T-helper 2 cell (primary cell): ENCODE measurements at places on chromosomes 1 and 21.
A peak's percentile ranks its signal among the peaks of the same experiment; 100 is the strongest.

- DNase-seq = no peak
Measured at GRCh38 chr1:163172596-163172995, 30.1 kb downstream of the RGS5 start.

- no peak for DNase-seq
Measured at GRCh38 chr1:246029616-246030015, 477.5 kb downstream of the SMYD3 start.

- no peak for DNase-seq
Measured at GRCh38 chr1:230622151-230622550, 20.1 kb upstream of the COG2 start.

GRCh38 chr1:152495066-152495675, 15.4 kb upstream of the LCE5A start:
- DNase-seq = no peak

GRCh38 chr1:183002797-183003196, 20.4 kb upstream of the LAMC1 start:
- DNase-seq = no peak

- peak; percentile 77 for DNase-seq
Measured at GRCh38 chr1:40849801-40850592, 12.2 kb downstream of the CITED4 start.

DNA sequence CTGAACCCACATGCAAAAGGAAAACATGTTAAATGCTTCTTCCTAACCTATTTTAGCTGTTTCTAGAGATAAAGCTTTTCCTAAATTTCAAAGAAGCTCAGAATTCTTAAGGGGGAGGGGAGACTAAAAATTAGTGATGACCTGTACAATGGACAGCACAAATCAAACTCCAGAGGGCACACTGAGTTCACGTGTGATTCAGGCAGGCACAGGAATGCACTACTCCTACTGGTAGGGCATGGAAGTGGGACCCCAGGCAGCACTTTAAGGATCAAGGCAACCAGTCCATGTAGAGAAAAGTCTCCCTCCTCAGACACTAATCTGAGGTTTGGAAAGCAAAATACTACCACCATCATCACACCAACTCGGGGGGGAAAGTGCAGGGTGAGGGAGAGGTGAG, 31.3 kb upstream of the CLCA4 start:
- no peak for DNase-seq

- DNase-seq = no peak
Measured at GRCh38 chr1:150141452-150141851, 8.3 kb upstream of the PLEKHO1 start.

DNA sequence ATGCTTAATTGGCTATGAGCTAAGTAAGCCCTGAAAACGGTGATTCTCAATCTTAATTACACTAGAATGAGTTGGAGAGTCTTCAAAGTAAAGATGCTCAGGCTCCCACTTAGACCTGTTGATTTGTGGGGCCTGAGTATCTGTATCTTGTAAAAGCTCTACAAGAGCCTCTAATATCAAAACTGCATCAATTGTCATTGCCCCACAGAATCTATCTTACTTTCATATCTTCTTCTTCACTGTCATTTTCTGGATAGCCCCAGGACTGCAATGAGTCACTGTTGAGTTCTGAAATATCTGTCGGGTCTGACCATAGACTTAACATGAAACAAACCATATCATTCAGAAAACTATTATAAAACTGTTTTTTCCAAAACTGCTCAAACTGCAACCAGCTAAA, 102.8 kb upstream of the SERTAD4 start:
- no peak for DNase-seq

GRCh38 chr1:101250222-101250621, 13.4 kb downstream of the S1PR1 start:
- DNase-seq = no peak

GRCh38 chr1:167541003-167541402, 12.6 kb downstream of the CREG1 start:
- DNase-seq = no peak

- no peak for DNase-seq
Measured at GRCh38 chr1:107793896-107794453, 171.0 kb downstream of the VAV3 start.

DNA sequence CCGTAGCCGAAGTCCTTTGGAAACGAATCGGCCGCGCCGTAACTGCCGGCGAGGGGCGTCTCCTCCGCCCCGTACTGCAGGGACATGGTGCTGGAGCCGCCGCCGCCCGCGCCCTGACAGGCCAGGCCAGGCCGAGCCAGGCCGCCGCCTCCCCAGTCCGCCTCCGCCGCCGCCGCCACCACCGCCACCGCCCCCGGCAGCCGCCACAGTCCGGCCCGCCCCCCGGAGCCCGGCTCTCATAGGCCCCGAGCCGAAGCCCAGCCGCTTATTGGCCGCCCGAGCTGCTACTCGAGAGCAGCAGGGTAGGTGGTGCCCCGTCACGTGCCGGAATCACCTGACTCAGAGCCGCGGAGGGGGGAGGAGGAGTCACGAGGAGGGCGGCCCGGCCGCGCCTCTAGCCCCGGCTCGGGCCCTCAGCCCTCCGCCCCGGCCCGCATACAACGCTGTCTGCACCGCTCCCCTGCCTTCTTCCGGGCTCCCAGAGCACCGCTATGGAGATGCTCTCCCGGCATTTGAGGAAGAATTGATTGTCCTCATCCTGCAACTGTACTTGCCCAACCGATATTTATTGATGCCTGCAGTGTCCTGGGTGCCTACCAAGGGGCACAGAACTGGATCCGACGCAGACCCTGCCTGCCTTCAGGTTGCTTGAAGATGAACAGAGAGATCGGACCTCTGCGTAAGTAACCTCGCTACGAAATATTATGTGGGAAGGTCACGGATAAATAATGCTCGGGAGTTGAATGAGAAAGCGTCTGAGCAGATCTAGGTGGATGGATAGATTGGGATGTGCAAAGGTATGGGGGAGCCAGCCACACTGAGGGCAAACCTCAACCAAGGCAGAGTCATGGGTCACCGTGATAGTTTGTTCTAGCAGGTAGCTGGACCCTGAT, at the start of gene RRAGC:
Gene RRAGC, minus strand, starts transcription at position 212 of the 893 bp plus-strand sequence. Its CDS starts 126 bp downstream, at position 86.
- peak; percentile 98 for DNase-seq

GRCh38 chr21:31337996-31338907, 5.8 kb downstream of the TIAM1 start:
- DNase-seq = no peak

GRCh38 chr1:221025501-221025900, 146.3 kb downstream of the HLX start:
- DNase-seq = no peak

DNA sequence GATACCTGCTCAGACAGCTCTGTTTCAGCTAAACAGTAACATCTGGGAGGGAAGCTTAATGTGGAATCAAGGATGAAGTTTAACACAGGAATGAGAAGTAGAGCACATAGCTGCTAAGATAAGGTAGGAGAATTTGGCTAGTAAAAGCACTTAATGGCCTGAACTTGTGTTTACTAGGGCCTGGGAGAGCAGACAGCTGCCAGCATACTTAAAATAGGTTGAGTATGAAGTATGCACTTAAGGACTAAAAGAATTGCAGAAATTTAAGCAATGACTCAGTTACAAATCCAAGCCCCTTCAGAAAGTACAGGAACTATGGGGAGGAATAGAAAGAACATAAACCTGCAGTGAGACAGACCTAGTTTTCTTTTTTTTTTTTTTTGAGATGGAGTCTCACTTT, 53.0 kb downstream of the BACH1 start:
- no peak for DNase-seq

GRCh38 chr1:96792220-96792619, 70.6 kb downstream of the PTBP2 start:
- DNase-seq = no peak

DNA sequence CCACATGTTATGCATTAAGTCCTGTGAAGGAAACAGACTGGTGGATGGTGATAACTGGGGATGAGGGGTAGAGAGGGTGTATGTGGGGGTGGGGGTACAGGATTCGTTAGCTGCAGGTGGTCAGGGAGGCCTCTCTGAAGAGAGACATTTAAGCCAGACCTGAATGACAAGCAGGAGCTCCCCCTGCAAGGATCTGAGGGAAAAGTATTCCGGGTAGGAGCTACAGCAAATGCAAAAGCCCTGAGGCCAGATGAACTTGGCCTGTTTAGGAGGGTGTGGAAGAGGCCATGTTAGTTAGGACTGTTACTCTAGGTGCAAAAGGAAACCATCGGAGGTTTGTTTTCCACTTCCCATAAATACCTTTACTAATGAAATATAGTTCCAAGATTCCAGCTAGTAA, 9.9 kb downstream of the ARHGEF10L start:
- DNase-seq = no peak

- no peak for DNase-seq
Measured at GRCh38 chr1:37914719-37915475, 32.0 kb downstream of the INPP5B start.

GRCh38 chr1:154446292-154446691, 41.1 kb downstream of the IL6R start:
- DNase-seq = no peak

- no peak for DNase-seq
Measured at GRCh38 chr21:14533499-14534428, 12.4 kb downstream of the SAMSN1 start.

GRCh38 chr1:202221911-202222909, 28.6 kb downstream of the LGR6 start:
- no peak for DNase-seq

DNA sequence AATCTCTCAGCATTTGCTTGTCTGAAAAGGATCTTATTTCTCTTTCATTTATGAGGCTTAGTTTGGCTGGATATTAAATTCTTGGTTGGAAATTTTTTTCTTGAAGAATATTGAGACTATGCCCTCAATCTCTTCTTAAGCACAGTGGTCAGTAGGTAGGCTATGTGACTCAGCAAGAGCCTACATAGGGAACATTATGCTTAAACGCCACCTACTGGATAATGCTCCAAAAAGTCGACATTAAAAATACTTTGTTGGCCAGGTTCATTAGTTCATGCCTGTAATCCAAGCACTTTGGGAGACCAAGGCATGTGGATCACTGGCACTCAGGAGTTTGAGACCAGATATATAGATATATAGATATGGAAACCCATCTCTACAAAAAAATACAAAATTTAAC, 678.0 kb upstream of the USP24 start:
- DNase-seq = no peak

DNA sequence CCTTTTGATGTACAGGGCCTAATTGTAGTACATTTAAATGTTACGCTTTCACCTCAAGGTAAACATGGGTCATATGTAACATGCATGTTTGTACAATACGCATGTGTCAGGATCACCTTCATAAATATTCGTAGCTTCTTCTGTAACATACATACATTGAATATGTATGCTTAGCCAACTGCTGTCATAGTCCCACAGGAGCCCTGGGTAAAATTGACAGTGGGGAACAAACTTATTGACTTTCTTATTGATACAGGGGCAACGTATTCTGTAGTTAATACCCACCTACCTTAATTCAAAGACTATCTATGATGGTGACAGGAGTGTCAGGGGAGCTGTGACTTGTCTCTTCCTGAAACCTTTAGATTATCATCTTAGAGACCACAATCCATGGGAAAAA, 3.7 kb upstream of the REN start:
- DNase-seq = no peak

DNA sequence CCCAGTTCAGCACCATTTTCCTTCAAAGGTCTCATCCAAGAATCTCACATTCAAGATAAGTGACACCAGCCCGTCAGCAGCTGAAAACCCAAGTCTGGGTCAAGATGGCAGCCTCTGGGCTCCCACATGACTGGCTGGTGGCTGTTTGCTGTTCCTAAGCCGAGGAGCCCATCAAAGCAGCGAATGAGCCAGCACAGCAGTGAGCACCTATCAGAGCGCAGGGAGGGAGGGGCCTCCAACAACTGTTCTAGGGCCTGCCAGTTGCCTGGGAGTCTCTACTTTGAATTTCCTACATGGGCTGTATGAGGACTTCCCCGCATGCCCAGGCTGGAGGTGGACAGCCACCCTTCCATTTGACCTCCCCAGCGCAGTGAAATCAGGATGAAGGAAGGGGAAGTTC, 102.7 kb downstream of the ADARB1 start:
- no peak for DNase-seq

DNA sequence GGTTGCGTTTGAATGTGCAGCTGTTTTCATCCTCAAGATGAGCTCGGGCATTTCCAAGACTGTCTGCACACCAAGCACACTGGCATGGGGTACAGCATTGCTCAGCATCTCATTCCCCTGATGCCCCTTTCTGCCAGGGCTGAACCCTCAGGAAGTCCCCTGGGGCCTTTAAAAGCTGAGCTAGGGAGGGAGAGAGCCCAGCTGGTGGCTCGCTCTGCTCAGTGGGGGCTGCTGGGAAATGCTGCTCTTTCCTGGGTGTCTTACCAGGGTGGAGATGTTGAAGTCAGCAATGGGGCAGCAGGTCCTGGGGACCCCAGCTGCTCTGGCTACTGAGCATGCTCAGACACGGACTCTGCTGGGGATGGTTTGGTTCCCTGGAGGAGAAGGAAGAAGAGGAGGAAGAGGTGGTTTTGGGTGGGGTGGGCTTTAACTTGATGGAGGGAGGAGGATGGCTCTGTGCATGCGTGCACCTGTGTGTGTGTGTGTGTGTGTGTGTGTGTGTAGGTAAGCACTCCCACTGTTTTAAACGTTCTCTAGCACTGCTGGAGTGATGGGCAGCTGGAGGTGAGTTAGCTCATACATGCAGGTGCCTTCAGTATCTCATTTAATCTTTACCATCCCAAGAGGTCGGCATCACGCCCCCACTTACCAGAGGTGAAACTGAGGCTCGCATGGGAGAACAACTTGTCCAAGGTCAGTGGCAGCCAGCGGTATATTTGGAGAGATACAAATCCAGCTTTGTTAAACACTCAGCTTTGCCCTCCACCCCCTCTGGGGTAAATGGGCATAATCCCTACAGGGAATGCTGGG, 40.9 kb downstream of the ACTL8 start:
- no peak for DNase-seq

DNA sequence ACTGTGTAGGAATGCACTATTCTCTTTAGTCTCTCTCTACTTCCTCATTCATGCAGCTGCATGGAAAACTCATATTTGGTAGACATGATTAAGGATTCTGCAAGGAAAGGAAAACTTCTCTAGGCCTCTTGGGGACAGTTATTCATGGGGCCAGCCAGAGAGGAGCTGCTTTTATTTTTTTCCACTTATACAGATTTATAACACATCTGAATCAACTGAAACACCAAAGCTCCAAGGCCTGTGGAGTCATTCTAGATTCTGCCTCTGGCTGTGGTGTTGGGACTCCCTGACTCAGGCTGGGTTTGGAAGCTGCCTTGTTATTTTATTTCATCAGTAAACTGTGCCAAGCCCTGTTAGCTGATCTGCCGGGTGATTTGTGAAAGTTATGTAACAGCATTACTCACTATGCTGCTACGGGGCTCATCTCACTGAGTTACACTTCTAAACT, 83.9 kb upstream of the EDEM3 start:
- DNase-seq = no peak
